ENCODE measurements at places on chromosomes 12 and 14.

- no peak for DNase-seq
These were observed 14.5 kb upstream of the KRT83 start for GRCh38 chr12:52335598-52336262.

GRCh38 chr14:39169541-39169900 is 612 bp downstream of the TRAPPC6B start:
- DNase-seq: no peak

DNA sequence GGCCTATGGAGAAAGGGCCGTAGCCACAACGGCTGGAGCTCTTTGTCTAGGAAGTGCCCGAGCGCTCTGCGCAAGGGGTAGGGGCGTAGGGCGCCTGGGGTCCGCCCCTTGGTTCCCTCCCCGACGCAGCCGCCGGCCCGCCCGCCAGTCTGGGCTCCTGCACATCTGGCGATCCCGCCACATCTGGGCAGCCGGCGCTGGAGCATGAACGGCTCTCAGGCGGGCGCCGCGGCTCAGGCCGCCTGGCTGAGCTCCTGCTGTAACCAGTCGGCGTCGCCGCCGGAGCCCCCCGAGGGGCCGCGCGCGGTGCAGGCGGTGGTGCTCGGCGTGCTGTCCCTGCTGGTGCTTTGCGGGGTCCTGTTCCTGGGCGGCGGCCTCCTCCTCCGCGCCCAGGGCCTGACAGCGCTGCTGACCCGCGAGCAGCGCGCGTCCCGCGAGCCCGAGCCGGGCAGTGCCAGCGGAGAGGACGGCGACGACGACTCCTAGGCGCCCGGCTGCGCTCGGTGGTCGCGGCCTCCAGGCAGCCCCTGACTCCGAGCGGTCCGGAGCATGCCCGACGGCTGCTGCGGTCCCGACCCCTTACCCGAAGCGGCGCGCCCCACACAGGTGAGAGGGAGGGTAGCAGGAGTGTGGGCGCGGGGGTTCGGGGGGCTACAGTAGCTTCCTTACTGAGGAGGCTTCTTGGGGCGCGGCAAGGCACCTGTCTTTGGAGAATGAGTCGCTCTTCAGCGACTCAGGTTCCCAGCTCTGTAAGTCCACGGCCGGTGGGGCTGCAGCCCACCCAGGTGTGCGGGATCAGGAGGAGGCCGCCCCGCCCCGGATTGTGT is at the start of gene SMIM41:
Gene SMIM41, plus strand, starts transcription at position 129 of the 827 bp plus-strand sequence. Its CDS starts 76 bp downstream, at position 205.
- DNase-seq: no peak

DNA sequence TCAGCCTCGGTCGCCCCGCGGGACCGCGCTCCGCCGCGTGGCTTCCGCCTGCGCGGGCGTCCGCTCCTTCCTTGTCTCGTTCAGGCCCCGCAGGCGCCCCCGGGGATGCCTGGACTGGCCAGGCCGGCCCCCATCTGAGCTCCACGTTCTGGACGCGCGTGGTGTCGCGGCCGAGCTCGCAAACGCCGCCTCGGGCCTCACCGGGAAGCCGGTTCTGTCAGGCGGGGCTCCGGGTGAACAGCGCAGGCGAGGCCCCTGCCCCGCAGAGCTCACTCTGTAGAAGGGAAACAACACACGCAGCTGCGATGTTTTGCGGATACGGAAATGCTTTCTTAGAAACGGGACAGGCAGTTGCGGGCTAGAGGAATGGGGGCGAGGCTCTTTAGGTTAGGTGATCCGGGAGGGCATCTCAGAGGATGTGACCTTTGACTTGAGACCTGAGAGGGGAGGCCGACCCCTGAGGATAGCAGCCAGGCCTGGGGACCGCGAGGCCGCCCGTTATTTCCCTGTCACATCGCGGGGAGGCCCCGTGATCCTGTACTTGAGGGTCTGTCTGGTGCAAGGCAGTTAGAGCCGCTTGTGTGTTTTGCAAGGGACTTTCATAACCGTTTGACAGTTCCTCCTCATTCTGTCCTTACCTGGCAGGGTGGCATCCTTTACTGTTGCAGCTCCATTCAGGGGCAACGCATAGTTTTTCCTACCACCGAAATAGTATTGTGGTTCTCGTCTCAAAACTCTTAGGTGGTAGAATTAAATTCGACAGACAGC is 584 bp downstream of the VRK1 start:
- DNase-seq: peak; percentile 29

DNA sequence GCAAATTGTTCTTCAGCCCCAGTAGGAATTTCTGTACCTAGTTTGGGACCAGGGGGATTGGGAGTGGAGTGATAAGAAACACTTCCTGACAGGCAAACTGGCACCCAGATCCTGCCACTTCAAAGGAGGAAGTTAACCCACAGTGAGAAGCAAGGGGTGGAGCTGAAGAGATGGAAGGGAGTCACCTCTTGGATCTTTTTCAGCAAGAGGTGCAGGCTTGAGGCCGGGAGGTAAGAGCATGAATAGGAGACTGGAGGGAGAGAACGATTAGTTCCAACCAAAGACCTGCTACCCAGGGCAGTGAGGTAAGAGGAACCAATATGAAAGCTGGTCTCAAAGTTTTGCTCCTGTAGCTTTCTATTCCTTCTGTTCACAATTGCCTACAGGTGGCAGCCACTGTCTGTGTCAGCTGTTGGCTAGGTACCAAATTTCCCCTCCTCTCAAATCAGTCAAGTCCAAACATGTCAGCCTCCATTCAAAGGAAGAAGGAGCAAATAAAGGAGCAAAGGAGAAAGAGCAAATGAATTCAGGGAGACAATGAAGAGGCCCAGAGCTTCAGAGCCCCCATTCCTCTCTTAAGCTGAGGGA is 14.9 kb upstream of the TAC3 start:
- DNase-seq: no peak

DNA sequence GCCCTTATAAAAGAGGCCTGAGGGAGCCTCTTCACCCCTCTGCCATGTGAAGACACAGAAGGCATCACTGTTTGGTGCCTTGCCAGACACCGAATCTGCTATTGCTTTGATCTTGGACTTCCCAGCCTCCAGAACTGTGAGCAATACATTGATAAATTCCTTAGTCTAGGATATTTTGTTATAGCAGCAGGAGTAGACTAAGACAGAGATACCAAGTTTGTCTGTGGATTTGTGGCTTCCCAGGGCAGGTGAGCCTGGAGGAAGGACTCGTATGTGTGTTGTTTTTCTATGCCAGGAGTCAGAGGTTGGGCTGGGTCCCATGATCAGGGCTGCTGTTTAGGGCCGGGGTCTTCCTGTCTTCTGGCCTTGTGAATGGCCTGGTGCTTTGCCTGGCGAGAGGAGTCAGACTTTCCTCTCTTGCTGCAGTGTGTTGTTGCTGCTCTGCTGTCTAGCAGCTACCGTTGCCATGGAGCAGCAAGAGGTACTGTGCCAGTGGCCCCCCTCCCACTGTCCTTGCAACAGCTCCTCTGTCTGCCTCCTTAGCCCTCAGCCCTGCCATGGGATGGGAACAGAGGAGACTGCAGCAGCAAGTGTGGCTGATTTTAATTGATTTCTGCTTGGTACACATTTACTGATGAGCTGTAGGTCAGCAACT is 111.2 kb downstream of the CHST11 start:
- no peak for DNase-seq

GRCh38 chr14:68939181-68939892 is 39.8 kb downstream of the ACTN1 start:
- DNase-seq: no peak

- DNase-seq: no peak
These were observed 192.0 kb downstream of the CHST11 start for GRCh38 chr12:104648756-104649155.

DNA sequence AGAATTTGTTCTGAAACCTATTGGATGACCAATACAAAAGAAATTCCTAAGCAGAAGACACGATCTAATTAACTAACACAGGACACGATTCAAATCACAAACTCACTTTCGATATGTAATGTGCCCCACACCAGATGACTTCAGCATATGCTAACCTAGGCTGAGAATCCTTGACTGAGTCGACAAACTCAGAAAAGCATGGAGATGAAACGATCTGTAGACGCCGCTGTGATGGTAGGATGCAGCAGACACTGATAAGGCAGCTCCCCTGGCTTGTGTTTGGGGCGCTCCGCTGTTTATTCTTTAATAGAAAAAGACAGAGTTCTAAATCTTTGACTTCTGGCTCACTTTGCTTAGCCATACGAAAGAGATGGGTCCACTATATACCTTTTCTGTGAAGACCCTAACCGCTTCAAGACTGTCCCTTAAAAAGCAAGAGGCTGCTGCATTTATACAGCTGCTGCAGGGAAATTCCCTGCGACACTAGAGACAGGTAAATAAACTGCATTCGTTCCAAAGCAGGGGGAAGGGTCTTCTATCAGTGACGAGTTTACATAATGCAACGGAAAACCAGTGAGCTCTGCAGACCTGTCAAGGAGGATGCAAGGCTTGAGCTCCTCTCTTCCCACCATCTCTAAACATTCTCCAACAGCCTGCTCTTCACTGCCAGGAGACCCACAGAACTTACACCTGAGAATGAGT is 929 bp downstream of the CHD8 start:
- no peak for DNase-seq

- DNase-seq: no peak
These were observed 83.9 kb downstream of the ADCK1 start for GRCh38 chr14:77883847-77884238.

- no peak for DNase-seq
These were observed 248.5 kb downstream of the GLT1D1 start for GRCh38 chr12:129101816-129102215.

DNA sequence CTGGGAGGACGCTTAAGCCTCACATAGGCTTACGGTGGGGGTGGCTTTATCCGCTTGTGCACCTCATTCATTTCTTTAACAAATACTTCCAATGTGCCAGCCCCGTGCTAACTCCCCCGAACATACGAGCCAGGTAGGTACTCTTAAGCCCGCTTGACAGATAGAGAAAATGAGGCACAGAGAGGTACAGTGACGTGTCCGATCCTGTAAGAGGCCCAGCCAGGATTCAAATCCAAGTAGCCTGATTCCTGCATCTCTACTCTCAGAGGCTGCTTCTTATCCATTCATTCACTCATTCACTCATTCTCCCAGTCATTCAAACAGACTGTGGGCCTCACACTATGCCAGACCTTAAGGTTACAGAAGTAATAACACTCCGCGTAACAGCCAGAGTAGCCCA is 477 bp downstream of the OAS3 start:
- no peak for DNase-seq

GRCh38 chr14:50040401-50040775 is 76.0 kb downstream of the VCPKMT start:
- DNase-seq: peak; percentile 22

DNA sequence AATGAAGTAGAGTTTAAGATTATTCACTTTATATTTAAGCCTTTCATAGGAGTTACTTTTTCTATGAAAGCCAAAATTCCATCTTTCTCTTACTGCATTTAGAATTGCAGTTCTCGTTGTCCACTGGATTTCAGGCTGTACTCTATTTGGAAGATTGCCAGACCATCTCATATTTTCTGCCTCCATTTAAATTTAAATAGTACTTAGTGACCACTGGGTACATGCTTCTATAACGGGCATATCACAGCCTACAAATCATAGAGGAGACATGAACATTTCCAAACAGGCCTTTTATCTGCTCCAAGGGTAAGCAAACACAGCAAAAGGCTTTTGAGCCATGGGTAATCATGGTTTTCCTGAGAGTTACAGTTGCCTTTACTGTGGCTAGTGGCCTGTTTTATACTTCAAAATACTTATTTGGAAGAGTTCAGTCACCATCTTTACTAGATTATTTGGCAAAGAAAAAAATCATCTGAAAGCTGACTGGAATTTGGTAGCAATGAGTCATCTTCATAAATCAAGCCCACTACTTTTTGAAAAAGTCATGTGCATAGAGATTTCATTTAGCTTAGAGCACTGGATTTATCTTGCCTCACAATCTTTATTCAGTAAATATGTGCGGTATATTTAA is 15.7 kb downstream of the ANO6 start:
- DNase-seq: no peak

DNA sequence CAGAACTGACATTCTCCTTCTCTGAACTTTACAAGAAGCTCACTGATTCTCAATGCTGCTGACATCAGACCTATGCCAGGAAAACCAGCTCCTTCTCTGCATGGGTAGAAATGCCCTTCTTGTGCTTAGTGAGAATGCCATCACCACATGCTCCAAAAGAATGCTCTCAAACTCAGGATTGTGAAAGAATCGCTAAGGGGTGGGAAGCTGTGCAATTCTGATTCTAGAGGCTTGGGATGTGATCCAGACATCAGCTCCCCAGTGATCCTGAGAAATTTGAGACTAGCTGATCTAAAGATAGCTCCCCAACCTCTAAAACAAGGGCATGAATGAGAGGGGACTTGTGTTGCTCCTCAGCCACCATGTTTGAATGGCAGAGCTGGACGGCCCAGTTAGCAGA is 113.2 kb downstream of the DPF3 start:
- DNase-seq: no peak

DNA sequence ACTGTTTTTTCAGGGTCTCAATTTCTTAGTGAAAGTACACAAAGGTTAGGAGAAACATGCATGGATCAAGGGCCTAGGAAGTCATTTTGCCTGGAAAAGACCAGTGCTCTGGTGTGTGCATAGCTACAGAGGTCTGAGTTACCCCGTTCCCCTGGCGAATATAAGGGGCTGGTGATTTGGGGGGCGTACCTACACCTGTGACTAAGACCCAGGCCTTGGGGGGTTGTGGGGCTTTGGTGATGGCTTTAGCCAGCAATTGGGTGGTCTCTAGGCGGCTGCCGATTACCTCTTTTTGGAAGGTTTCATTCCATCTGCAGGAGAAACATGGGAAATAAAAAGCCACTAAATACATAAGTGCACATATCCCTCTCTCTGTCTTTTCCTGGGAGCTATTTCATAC is 1.1 kb downstream of the SDR39U1 start:
- no peak for DNase-seq

- no peak for DNase-seq
These were observed 197.2 kb downstream of the KIF26A start for GRCh38 chr14:104335611-104336010.

- DNase-seq: no peak
These were observed 32.4 kb upstream of the TMED10 start for GRCh38 chr14:75208843-75209242.

DNA sequence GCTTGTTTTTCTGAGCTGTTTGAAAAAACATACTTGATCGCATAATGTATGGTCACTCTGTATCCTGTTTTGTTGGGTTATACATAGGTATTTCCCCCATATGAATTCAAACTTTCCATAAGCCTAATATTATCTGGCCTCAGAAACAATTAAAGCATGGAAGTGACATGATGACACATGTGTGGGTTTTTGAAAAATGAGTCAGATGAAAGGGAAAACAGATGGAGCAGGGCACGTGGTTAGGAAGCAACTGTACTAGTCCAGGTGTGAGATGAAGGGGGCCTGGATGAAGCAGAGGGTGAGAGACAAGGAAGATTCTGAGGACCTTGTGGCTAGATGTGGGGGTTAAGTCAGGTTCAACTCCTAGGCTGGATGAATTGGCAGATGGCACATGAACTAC is 92.7 kb upstream of the DNM1L start:
- no peak for DNase-seq

DNA sequence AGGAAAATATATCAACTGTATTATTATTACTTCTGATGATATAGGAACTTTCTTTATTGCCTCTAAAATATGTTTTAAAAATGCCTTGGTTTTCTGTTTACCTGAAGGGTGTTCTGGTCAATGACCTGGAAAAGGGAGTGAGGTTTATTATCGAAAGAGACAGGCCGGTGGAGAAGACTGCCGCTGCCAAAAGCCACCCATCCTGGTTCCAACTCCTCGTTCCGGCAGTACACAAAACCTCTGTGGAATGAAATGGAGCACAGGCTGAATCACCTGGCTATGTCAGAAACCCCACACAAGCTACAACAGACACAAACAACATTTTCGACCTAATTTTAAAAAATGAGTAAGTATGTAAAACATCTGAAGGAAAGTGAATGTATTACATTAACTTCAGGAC is 73.6 kb downstream of the HECTD4 start:
- DNase-seq: no peak

GRCh38 chr12:14850929-14851663 is 7.8 kb upstream of the ART4 start:
- DNase-seq: no peak

All from activated T-cell treated with anti-CD3 and anti-CD28 coated beads for 48 hours (primary cell).